ENCODE measurements at places on chromosomes 7 and 10.

- DNase-seq, result no peak
These were observed 61.5 kb downstream of the CPVL start for GRCh38 chr7:29084832-29085231.

GRCh38 chr7:126449611-126450268 lies 803.0 kb downstream of the GRM8 start:
- DNase-seq, result no peak

DNA sequence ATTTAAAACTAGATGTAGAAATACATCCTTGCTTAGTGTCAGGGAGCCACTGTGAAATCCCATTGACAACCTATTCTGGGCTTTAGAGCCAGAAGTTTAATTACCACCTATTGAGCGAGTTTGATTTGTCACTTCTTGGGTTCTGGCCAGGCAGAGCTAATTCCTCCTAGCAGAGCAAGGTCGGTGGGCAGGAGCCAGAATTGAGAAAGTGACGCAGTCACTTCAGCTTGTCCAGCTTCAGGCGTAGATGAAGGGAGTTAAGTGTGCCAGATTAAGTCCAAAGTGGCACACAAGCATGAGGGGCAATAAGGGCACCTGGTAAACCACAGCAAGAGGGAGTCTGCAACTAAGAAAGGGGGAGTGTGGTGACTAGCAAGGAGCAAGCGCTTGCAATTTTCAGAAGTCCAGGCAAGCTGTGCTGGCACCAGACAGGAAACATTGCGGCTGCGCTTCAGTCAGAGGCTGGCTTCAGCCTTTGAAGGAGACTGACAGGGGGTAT lies 119.4 kb downstream of the ST7 start:
- no peak for DNase-seq

DNA sequence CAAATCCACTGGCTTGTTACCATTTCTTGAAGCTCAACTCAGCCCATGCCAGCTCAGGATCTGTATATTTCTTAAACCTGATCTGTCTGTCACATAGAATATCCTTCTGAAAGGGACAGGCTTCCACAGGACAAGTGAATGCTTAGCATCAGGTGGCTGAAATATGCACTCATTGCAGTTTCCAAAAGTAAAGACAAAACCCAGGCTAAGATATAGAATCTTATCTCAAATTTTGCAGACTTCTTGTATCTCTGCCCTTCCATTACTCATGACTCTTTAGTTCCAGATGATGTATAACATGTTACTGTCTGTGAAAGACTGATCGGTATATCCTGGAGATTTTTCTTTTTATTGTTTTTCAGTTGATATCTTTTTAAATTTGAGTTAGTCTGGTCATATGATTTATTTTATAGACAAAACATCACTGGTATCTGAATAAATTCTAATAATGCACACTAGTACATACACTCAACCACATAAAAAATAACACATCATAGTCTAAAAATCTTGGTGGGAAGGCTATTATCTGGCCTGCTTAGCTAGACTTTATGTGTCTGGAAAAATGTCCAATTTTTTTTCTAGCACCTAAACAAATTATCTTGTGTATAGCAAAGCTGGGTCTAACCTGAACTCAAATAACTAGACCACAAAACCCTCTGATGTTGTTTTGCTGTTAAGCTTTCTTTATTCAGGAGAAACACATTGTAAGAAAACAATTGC lies 182.6 kb downstream of the ADAM12 start:
- no peak for DNase-seq

- DNase-seq, result no peak
These were observed 31.9 kb downstream of the EBF3 start for GRCh38 chr10:129932182-129932581.

DNA sequence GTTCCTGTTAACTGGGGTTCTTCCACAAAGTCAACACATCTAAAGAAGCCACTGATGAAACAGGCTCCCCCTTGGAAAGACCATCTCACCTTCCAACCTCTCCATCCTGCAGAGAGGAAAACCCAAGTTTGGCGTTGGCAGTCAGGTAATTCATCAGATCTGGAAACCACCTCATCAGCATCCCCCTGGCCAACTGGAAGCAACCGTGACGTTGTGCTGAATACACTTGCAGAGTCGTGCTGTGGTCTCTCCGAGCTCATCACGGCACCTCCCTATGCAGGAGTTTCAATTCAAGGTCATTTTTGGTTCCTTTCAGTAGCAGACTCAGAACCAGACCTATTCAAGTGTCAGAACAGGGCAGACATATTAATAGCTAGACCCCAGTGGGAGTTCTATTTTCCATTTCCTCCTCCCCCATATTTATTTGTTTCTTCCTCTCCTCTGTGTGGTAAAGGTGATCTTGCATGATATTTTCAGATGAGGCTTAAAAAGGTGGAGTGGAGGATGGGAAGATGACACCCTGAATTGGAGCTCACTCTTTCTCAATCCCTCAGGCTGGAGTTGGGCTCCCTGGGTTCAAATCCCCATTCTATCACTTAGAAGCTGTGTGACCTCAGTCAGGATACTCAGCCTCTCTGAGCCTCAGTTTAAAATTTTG lies 149.1 kb upstream of the ADO start:
- DNase-seq, result no peak

DNA sequence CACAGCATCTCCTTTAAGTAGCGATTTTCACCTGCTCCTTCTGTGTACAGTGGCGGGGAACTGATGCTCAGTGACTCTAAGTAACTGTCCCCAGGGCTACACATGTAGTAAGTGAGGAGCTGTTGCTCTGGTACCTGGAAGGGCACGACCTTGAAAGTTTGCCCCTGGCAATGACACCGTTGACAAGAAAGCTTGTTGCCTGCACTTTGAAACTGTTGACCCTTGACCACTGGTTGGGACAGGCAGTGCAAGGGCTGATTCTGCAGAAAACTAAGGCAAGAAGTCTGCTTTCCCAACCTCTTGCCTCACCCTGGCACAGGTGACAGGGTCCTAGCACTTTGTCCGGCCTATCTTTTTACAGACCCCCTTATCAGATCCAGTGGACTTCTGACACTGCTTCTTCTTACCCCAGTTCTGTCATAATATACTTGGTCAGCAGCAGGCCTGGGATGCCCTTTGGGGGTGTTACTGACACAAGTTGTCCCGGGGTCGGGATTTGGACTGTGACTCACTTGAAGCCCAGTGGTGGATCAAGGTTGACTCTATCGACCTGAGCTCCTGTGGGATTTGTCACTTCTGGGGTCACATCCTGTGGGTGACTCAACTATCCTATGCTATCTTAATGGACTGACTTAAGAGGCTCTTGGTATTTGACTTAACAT lies 5.8 kb downstream of the ACSL5 start:
- no peak for DNase-seq

DNA sequence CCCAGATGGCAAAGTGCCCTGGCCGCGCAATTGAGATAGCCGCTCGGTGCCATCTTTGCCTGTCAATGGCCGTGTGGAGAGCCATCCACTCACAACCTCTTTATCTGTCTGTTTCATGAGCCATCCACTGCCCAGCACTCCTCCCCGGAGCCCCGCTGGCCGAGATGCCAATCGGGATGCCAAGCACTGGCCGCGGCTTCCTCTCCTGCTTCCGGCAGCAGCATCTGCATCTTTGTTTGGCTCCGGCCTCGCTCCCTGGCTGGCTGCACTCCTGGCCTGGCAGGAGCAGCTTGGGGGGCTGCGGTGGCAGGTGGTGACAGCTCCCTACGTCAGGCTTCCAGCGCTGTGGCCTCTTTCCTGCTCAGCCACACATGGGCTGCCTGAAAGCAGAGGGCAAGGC lies 231.7 kb downstream of the USP6NL start:
- no peak for DNase-seq

- DNase-seq, result no peak
These were observed 59.6 kb downstream of the ADRB1 start for GRCh38 chr10:114103284-114103683.

DNA sequence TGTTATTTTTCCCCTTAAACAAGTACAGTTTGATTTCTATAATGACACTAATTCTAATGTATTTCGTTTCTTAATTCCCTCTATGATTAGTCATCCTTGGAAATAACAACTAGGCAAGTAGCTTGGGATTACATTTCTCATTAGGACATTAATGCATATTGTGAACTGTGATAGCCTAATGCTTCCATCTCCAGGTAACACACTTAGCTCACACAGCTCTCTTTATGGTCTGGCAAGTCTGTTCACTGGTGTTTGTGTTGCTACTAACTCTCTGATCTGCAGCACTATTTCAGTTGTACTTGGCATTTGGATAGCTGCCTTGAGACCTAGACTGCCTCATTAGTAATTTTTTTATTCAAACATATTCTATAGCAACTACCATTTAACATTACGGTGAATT lies 853.2 kb downstream of the SORCS3 start:
- no peak for DNase-seq

DNA sequence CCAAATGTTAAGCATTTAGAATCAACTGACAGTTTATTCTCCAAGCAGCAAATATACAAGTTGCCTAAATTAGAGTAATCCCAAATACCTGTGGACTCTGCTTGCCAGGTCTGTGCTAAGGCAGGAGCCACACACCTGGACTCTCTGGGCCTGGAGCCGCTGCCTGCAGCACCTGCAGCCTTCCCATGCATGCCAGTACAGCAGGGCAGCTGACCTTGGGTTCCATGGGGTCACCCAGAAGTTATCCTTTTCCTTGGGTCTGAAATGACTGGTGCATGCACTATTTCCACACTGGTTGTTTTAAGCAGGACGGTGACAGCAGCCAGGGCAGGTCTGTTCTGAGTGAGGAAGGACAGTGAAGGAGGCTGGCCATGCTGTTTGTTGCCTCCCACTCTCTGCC lies 573.2 kb downstream of the GLRX3 start:
- DNase-seq, result no peak

DNA sequence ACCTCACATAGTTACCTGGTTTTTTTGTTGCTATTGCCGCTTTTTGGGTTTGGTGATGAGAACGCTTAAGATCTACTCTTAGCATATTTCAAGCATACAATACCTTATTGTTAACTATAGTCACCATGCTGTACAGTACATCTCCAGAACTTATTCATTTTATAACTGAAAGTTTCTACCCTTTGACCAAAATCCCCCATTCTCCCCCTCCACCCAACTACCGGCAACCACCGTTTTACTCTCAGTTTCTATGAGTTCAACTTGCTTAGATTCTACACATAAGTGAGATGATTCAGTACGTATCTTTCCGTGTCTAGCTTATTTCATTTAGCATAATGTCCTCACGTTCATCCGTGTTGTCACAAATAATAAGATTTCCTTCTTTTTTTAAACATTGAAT lies 86.7 kb upstream of the IL6 start:
- peak; percentile 60 for DNase-seq

DNA sequence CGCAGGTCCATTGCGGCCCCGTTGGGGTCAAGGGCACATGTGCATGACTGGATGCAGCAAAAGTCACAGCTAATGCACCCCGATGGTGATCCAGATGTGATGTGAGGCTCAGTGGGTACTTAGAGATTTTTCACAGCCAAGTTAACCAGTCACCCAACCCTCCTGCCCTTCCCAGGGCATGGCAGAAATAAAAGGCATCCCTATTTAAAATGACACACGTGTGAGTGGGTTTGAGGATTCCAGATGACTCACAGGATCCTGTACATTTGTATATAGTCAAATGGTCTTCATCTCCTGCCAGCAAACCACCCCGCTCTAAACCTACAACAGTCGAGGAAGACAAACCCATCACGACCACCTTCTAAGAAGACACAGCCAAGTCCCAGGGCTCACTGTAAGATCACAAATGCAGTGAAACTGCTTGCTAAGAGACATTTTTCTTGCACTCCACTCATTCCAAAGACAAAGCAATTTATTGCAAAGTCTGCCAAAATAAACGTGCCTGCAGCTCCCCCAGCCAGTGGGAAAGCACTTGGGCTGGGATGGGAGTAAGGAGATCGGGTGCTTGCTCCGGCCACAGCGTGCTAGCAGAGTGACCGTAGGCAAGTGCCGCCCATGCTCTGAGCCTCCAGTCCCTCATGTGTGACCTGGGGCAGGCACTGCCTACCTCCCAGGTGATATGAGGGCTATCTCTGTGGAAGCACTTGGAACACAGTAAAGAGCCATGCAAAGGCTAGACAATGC lies 86.6 kb upstream of the MACROH2A2 start:
- no peak for DNase-seq

- no peak for DNase-seq
These were observed 44.6 kb downstream of the FGFR2 start for GRCh38 chr10:121553511-121554264.

GRCh38 chr7:54838175-54838910 lies 79.3 kb upstream of the SEC61G start:
- DNase-seq, result no peak

- no peak for DNase-seq
These were observed 23.9 kb upstream of the HDAC9 start for GRCh38 chr7:18471476-18472160.

DNA sequence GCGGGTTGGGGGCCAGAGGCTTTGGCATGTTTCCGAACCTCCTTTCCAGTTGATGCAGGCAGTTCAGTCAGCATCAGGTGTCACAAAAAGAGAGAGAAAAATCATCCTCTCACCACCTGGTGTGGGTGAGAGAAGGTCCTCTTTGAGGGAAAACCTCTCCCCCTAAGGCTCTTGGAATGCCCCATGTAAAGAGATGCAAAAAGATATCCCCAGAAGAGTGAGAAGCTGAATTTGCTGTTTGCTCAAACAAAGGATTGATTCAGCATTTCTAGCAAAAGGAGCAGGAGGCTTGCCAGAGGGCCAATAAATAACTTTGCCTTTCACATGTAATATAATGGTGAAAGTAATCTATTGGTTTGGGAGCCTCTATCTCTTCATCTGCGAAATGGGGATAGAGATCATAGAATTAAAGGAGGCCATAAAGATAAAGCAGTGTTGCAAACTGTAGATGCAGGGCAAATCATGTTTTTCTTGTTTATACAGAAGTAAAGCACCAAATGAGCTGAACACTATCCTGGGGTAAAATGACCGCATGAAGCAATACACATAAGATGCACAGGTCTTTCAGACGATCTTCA lies 425.9 kb downstream of the LRMDA start:
- no peak for DNase-seq

- no peak for DNase-seq
These were observed 19.7 kb downstream of the ADCY1 start for GRCh38 chr7:45593877-45594276.

DNA sequence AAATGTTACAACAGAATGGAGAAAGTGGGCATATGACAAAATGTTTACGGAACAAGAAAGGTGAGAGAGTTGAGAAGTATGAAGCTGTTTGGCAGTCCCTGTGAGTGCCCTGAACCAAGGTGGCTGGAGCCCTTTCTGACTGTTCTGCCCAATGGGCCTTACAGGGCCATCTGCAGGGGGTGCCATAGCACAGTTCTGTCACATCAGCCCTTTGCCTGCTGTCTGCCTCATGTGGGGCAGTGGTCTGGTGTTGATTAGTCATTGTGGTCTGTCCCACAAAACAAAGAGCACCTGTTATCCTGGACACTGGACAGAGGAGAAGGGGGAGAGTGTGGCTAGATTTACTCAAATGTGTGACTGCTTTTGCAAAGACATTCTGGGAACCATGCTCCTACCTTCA lies 51.5 kb upstream of the OSBPL3 start:
- DNase-seq, result peak; percentile 4

- no peak for DNase-seq
These were observed 69.0 kb downstream of the LHFPL3 start for GRCh38 chr7:104397442-104397841.

DNA sequence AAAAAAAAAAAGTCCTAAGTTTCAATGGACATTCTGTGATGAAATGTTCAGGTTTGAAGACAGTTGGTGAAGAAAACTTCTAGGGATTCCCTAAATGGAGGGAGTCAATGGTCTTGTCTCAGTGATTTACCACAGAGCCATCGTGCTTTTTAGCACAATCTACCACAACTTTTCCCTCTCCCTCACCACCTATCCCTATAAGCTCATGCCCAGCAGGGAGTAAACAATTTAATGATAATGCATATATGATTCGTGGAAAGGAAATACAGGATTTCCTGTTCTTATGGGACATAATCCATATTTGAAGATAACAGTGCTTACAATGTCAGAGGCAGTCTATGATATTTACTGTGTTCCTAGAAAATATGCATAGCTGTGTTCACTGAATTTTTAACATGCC lies 38.4 kb upstream of the CD36 start:
- DNase-seq, result no peak

All from activated T-cell treated with anti-CD3 and anti-CD28 coated beads, Interleukin-2, amount 50 U/mL, for 72 hours (primary cell).